ENCODE measurements at places on chromosomes 16 and 17.

DNA sequence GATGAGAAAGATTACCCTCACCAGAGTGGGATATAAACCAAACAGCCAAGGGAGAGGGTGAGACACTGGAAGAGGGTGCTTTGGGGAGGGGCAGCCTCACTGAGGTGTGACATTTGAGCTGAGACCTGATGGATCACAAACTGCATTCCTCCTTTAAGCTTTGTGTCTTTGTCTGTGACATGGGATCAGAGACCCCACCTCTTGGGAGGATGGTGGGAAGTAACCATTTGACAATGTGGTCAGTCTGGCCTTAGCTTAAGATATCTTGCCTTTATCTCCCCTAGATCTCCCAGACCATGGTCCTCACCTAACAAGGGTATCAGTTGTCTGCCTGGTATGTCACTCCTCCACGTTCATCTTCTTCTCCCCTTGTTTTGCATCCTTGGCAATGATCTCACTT, 163.4 kb downstream of the SHISA9 start:
- DNase-seq, result no peak

GRCh38 chr16:46970089-46970488, 3.4 kb downstream of the DNAJA2 start:
- DNase-seq, result no peak

GRCh38 chr16:57003439-57004386, 14.4 kb downstream of the NLRC5 start:
- no peak for DNase-seq

- DNase-seq, result peak; percentile 52
Measured at GRCh38 chr17:1110862-1111598, 68.8 kb downstream of the ABR start.

GRCh38 chr16:48197294-48197693, 41.5 kb upstream of the ABCC12 start:
- no peak for DNase-seq

DNA sequence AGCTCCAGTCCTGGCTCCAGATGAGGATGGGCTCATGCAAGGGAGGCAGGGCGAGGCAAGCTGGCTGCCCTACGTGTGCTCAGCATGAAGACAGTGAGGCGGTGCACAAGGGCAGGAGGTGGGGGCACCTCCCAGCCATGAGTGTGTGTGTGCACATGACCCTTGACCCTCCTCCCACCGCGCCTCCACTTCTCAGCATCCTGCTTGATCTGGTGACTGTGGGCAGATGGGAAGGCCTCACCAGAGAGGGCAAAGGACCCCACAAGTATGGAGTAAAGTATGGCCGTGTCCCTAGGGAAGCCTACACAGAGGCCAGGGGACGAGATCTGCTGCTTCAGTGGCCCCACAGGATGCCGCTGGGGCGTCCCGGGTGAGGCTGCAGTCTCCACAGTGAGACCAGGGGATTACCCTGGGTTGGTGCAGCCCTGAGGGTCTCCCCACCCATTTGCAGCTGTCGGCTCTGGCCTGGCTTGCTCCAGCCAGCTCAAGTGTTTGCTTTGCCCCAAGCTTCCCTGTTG, 7.9 kb upstream of the RNF222 start:
- no peak for DNase-seq

DNA sequence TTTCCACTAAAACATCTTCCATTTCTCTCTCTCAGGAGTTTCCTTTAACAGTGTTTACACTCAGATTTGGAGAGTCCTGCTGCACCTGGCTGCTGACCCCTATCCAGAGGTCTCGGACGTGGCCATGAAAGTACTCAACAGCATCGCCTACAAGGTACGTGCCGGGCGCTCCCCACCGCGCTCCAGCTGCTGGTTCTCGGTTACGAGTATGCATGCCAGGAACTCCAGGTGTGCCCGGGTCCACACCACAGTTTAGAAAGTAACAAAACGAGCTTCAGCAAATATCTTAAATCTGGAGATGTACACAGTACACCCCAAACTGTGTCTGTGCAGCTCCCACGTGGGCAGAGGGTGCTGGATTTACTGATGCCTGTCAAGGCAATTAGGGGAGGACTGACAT, 82.9 kb upstream of the CHMP6 start:
- no peak for DNase-seq

- DNase-seq, result no peak
Measured at GRCh38 chr17:48910370-48910769, 2.2 kb downstream of the UBE2Z start.

DNA sequence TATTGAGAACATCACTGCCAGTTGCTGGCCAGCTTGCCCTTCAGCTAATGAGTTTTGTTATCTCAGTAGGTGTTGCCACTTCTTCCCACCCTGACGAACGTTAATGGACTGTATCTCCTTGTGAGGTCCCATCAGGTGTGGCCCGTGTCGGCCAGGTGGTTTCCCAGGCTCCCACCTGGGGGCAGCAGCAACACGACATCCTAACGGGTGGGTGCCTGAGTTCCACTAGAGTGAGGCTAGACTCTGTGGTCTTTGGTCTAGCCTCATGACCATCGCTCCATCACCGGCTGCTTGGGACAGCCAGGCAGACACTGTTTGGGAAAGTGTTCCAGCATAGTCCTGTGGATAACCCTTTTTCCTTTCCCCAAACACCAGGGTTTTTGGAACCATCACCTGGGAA, 45.6 kb upstream of the LCMT1 start:
- DNase-seq, result peak; percentile 64

- no peak for DNase-seq
Measured at GRCh38 chr17:74467221-74467951, 952 bp downstream of the CD300A start.

GRCh38 chr17:18070861-18071340, 16.8 kb upstream of the DRG2 start:
- peak; percentile 57 for DNase-seq

- no peak for DNase-seq
Measured at GRCh38 chr17:67054011-67054591, 9.7 kb downstream of the CACNG1 start.

DNA sequence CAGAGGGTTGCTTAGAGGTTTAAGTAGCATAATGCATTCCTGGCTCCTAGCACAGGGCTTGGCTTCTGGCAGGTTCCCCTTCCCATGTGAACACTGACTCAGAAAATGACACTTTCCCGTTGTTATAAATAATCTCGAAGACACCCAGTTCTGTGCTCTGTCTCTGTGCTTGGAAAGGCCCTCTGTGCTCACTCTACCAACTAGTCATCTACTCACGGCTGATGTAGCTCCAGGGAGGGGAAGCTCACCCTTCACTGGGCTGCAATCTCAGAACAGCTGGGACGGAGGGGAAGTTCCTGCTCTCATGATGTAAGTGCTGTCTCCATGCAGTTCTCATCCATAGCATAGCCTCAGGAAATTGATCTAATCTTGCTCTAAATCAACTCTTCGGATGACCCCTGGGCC, 230.5 kb upstream of the ASIC2 start:
- no peak for DNase-seq
